HS-27A (cell line): ENCODE measurements at places on chromosomes 1 and 21.

DNA sequence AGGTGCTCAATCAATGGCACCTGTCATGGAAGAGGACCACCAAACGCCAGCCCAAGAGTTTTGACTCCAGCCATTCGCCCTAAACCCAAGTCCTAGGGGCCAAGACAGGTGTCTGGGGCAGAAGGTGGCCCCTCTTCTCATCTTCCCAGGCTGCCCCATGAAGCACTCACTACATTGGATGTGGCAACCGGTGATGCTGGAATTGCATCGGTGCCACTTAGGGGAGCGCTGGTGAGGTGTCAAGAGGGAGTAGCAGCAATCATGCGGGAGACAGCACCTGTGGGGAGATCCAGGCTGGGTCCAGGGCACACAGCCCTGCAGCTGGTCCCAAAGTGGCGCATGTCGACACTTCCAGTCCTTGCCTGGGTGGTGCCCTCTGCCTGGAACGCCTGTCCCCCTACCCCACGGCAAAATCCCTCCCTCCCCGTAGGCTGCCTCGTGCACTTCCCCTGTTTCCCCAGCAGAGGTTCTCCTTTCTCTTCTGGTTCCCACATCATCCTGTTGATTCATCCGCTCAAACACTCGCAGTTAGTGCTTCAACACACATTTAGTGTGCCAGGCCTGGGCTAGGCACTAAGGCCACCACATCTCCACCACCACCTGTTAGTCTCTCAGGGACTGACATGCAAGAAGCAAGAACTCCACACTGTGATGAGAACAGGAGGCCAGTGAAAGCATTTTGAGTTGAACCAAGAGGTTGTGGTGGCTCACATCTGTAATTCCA, 18.5 kb downstream of the PLA2G2D start:
- peak; percentile 4 for DNase-seq

- DNase-seq = no peak
These were observed 213.5 kb upstream of the MAP1LC3C start for GRCh38 chr1:242212401-242212800.

DNA sequence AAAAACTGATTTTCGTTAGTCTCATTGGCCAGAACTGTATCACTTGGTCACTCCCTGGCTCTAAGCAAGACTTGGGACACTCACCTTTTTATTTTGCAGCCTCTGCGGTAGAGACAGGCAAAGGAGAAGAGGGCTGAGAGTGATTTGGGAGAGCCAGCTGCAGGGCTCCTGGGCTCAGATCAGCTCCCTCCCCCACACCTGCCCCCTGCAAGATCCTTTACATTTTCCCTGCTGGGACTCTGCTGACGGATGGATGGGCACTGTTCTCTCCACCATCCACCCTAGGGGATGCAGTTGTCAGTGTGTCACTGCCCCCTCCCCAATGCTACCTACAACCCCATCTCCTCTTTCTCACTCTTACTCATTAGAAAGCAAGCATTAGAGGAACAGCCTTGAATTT, 301.1 kb upstream of the KAZN start:
- DNase-seq = no peak

DNA sequence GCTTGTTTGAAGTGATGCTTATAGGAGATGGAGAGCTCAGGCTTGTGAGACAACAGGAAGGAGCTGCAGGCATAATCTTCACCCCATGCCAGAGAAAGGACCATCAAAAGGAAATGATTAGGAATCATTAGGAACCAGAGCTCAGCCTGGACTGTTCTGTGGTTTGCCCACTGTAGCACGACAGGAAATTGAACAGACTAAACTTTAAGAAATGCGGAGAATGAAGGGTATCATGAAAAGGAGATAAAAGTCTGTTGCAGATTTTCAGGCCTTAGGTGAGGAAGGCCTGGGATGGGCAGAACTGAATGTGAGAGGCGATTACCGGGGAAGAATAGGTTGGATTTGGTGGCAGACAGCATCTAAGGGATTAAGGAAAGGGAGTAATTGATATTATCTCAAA, 292.0 kb upstream of the PLXNA2 start:
- no peak for DNase-seq

GRCh38 chr1:48236716-48237470, 14.4 kb downstream of the SLC5A9 start:
- DNase-seq = no peak

DNA sequence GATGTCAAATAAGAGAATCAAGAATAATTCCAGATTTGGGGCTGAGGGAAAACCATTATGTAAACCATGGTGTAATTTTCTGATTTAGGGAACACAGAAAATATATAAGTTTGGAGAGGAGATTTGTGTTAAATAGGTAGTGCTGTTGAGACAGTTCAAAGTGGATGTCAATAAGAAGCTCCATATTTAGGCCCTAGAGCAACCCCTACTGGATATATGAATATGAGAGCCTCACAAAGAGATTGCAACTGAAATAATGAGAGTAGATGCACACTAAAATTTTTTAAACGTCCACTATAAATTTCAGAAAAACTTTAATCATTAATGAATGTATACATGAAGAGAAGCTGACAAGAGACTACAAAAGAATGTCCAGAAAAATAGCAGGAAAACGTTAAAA, 1447.8 kb upstream of the PRMT6 start:
- DNase-seq = no peak

- DNase-seq = no peak
These were observed 85.9 kb downstream of the SELENOF start for GRCh38 chr1:86828024-86828423.

- no peak for DNase-seq
These were observed 124.9 kb upstream of the HMGB4 start for GRCh38 chr1:33738976-33739375.
